ENCODE measurements at places on chromosomes 2 and 18. TPM values are rescaled to one million over a fixed set of nuclear protein-coding genes. Genes with fewer than 3 reads are reported as not detected.

GRCh38 chr2:205047273-205047839, 502.1 kb downstream of the PARD3B start:
- no peak for DNase-seq

Gene BMP10
- not detected for total RNA-seq

DNA sequence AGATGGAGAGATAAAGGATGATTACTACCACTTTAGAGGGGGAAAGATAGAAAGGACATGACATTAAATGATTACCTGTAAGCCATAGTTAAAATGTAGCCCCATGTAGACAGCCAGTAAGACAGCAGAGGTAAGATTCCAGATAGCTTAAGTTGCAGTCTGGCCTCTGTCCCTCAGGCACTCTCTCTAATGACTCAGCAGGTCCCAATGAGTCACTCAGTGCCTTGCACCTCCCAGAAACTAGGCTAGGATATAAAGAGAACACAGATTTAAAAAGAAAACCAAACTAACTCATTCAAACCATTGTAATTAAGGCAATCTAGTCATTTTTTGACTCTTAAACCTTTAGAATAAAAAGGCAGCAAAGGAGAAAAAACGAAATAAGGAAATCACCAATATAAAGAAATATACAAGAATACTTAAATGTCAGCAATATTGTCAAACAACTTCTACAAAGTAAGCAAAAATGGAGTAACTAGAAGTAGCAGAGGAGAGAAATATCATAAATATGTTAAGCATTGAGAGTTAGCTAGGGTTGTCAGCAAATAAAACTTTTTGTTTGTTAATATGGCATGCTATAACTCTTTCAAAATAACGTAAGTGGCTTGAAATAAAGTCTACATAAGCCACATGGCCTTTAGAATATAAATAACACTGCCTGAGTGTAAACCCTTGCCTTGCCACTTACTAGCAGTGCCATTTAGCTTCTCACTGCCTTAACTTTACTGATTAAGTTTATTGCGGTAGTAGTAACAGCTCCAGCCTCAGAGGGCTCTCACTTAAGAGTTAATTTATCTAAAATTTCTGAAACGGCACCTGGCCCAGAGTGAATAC, 48.5 kb downstream of the SOCS6 start:
- no peak for DNase-seq

DNA sequence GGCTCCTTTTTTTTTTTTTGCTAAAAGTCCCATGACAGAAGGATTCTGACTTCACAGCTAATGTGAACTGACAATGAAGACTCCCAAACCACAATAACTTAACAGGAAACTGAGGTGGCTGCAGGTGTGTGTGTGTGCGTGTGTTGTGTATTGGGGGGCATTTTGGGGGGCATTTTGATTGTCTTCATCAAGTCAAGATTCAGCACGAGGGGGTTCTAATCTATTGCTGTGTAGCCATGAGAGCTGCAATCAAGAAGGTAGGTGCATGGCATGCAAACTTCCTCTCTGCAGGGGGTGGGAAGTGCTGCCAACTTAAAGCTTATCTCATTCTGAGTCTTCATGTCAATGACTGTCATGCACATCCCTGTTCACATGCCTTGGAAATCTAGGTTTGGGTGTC, 25.2 kb downstream of the SPRED2 start:
- DNase-seq, result no peak

- peak; percentile 65 for DNase-seq
Measured at GRCh38 chr2:54106631-54107454, 8.6 kb upstream of the ACYP2 start.

GRCh38 chr2:239259173-239259572, 141.6 kb downstream of the HDAC4 start:
- DNase-seq, result no peak

Gene NCKAP5
- not detected for total RNA-seq

GRCh38 chr2:100408104-100408503, 9.4 kb downstream of the CHST10 start:
- DNase-seq, result no peak

Gene MOGAT1
- total RNA-seq, result not detected

Gene UGT1A10
- not detected for total RNA-seq
